Hematopoietic multipotent progenitor cell treated with erythropoietin and hydrocortisone succinate and interleukin-3 and kit ligand, for 8 days (in vitro differentiated cells): ENCODE measurements at places on chromosomes 5 and 9.

DNA sequence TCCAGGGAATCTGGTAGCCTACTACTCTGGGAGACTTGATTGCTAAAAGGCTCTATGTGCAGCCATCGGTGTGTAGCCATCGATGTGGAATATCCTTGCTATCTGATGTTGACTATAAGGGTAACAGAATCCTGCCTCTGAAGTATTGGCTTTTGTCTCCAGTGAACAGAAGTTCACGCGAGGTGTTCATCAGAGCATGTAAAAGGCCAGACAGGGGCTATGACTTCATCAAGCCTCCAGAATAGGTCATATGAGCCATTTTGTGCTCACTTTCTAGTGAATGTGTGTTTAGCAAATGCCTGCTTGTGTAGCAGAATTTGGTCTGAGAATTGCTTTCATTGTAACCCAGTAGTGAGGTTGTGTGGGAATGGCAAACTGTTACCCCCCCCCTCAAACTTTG lies 66.8 kb upstream of the RAD23B start:
- no peak for DNase-seq

GRCh38 chr9:133341369-133342068 lies 5.5 kb upstream of the SURF6 start:
- peak; percentile 39 for DNase-seq

DNA sequence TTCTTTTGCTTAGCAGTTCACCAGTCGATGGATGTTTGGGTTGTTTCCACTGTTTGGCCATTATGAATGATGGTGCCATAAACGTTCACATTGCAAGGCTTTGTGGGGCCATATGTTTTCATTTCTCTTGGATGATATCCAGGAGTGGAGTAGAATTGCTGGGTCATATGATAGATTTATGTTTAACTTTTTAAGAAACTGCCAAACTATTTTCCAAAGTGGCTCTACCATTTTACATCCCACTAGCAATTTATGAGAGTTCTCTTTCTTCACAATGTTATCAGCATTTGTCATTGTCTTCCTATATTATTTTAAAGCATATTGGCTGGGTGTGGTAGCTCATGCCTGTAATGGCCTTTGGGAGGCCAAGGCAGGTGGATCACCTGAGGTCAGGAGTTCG lies 5.2 kb downstream of the GPR107 start:
- DNase-seq = no peak

DNA sequence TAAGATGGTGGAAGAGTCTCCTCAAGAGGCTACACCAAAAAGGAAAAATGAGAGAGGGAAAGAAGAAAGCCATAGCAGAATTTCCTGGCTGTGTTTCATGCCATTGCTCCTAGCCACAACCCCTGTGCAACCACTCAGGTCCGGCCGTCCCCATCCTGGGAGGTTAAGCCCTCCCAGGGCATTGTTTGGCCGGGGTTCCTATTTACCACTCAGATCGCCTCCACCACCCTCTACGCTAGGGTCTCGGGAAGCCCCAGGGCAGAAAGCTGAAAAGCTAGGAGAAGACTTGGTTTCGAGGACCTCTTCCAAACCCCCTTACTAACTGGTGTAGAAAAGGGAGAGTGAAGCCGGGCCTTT lies 715 bp downstream of the RC3H2 start:
- peak; percentile 47 for DNase-seq

- DNase-seq = no peak
Observed at GRCh38 chr5:138605254-138605972, 30.2 kb upstream of the HSPA9 start.

- no peak for DNase-seq
Observed at GRCh38 chr9:115680231-115680630, 473.4 kb upstream of the PAPPA start.

GRCh38 chr5:19314840-19315239 lies 673.2 kb downstream of the CDH18 start:
- DNase-seq = no peak

- no peak for DNase-seq
Observed at GRCh38 chr9:125887172-125887571, 140.0 kb downstream of the PBX3 start.

DNA sequence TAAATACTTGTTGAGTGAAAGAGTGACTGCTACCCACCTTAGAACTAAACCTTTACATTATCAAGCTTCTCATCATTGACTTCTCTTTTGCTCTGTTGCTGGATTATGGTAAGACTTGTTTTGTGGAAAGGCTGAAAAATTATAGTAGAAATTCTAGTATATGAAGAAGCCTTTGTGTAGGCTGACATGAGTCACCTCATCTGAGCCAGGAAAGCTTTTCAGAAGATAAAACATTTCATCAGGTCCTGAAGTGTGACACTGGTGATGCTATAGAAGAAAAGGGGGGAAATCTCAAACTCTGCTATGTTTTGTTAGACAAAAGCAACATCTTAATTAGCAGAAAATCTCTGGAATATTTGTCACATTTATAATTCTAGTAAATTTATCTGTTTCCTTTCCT lies 18.4 kb upstream of the SLC44A1 start:
- DNase-seq = no peak

DNA sequence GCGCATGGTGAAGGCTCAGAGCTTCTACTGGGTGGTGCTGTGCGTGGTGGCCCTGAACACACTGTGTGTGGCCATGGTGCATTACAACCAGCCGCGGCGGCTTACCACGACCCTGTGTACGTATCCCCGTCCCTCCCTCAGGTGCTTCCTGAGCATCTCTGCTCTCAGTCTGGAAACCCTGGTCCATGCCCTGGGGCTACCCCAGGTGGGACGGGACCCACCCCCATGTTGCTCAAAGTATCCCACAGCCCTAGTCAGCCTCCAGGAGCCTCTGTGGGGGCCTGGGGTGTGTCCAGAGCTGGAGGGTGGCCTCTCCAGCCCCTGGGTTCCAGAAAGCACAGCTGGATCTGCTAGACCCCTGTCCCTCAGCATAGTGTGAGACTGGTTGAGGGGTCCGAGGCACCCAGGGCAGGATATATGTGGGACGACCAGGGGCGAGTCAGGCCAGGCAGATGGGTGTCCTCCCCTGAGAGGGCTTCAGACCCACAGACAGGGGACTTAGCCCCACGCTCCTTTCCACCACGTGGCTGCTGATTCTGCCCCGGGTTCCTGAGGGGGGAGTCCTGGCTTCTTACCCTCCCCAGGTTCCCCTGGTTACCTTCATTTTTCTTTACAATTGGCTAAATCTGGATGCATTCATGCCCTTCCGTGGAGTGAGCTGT lies 94.0 kb downstream of the CACNA1B start:
- no peak for DNase-seq

- DNase-seq = no peak
Observed at GRCh38 chr5:66134407-66134861, 9.7 kb upstream of the SREK1 start.

DNA sequence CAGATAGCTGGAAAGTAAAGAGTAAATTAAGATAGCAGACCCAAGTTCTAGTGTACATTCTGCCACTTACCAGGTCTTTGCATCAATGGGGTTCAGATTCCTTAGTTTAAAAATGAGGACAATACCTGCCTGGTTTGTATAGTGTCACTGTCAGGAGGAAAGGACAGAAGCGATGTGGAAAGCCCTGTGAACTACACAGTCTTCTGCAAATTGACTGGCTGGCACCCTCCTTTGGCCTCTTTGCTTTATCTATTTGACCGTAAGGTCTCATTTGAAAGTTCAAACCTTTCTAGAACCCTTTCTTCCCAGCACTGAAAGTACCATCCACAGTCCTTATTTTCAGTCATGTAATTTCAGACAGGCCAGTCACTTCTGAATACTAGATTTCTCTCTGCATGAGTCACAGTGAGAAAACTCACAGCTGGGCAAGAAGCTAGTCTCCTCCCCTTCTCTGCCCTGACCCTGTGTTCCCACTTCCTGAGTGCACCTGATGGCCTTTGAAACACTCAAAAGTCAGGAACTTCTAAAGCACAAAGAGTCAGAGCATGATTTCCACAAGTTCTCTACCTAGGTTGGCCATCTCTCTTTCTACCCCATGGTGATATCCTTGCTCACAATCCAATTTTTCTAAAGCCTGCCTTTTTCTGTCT lies 91.3 kb upstream of the RASEF start:
- no peak for DNase-seq

- DNase-seq = no peak
Observed at GRCh38 chr9:4596165-4596922, 65.8 kb upstream of the PLPP6 start.

DNA sequence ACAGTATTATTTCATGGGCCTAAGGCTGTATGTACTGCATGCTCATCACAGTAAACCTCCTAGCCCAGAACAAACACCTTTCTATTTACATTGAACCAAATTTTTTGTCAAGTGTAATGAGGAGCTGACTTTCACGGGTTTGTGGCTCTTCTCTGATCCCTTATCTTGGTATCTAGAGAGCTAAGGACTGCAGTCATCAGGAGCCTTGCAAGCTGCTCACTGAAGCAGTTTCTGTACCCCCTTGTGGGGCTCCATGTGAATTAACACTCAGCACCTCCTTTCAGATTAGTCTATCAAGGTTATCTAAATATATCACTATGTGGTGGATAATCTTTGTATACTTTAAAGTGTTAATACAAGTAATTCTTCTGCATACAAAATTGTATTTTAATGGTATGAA lies 108.2 kb downstream of the AUH start:
- peak; percentile 50 for DNase-seq

GRCh38 chr9:120151149-120151548 lies 428.8 kb downstream of the CDK5RAP2 start:
- no peak for DNase-seq

DNA sequence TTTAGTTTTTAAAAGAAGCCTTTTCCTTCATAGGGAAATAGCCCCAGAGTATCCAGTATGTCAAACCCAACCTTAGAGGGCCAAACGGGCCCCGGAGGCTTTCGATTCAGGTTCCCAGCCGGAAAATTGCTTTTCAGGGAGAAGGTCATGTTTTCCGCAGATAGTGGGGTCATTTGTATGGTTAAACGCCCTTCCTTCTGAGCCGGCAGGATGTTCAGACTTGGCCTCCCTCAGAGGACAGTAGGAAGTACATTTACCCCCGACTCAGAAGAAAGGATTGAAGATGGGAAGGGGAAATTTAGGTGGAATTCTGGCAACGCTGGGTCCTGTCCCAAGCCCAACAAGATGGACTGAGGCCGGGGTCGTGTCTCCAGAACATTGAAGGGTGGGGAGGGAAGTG lies 195.2 kb downstream of the AOPEP start:
- no peak for DNase-seq
